ENCODE measurements at places on chromosomes 13 and 19.

- no peak overlapping the region for H3K27ac ChIP-seq
- DNase-seq, result no peak
- H3K36me3 ChIP-seq, result no peaks in the 10 kb centered on the region
- H3K27me3 ChIP-seq, result no peaks in the 10 kb centered on the region
These were observed 43.6 kb downstream of the TEX26 start for GRCh38 chr13:30976025-30976424.

- no peaks in the 10 kb centered on the region for H3K27me3 ChIP-seq
- peak; percentile 12 for DNase-seq
- peaks cover 5% of the 10 kb centered on the region for H3K4me1 ChIP-seq
- H3K36me3 ChIP-seq, result no peaks in the 10 kb centered on the region
- peak within 1 kb of the TSS; percentile 73 for H3K4me3 ChIP-seq
- H3K27ac ChIP-seq, result no peak within 1 kb of the TSS
These were observed at the start of gene ZNF541 for GRCh38 chr19:47573071-47574026. TSS of gene ZNF541 (minus strand) at chr19:47573148. CDS start at chr19:47555856, 17,292 bp downstream.

DNA sequence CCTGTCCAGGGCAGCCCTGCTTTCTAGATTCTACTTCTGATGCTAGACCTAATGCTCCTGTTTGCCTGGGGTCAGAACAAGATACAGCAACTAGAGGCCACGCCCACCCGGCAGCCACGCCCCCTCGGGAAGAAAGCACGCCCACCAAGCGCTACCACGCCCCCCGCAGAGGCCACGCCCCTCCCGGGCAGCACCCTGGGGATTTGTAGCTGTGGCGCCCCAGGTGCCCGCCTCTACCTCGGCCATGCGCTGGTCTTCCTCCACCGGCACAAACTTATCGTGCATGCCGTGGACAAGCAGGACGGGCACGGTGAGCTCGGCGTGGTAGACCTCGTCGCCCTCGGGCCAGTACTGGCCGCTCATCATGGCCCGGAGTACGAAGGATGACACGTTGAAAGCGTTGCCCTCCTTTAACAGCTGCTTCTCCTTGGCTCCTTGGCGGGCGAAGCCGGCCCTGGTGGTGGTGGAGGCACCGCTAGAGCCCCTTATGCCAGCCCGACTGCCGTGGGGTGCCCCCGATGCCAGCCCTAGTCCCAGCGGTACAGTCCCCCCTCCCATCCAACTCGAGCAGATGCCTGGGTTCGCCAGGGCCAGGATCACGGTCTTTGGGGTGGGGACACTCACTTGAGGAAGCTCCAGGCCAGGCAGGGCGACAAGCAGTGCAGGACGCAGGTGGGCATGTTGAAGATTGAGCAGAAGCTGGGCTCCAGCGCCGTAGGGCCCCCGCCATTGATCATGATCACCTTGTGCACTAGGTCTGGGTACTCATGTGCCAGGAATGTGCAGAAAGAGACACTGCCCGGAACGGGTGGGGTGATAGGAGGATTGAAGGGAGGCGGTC lies 9.0 kb downstream of the ABHD8 start:
- H3K27me3 ChIP-seq, result no peaks in the 10 kb centered on the region
- no peak for DNase-seq
- no peaks in the 10 kb centered on the region for H3K36me3 ChIP-seq
- no peak overlapping the region for H3K27ac ChIP-seq
- H3K4me3 ChIP-seq, result no peak overlapping the region
- peaks cover 5% of the 10 kb centered on the region for H3K4me1 ChIP-seq

- peaks cover 47% of the 10 kb centered on the region for H3K36me3 ChIP-seq
- H3K27ac ChIP-seq, result no peak overlapping the region
- H3K4me3 ChIP-seq, result no peak overlapping the region
- H3K27me3 ChIP-seq, result no peaks in the 10 kb centered on the region
These were observed 17.3 kb downstream of the MPND start for GRCh38 chr19:4360641-4361151.

- no peaks in the 10 kb centered on the region for H3K27me3 ChIP-seq
- H3K4me1 ChIP-seq, result no peaks in the 10 kb centered on the region
- H3K36me3 ChIP-seq, result no peaks in the 10 kb centered on the region
These were observed 88.0 kb downstream of the ENOX1 start for GRCh38 chr13:43698758-43699157.

- no peak overlapping the region for H3K27ac ChIP-seq
- peaks cover 3% of the 10 kb centered on the region for H3K4me1 ChIP-seq
- H3K36me3 ChIP-seq, result peaks cover 44% of the 10 kb centered on the region
- H3K4me3 ChIP-seq, result no peak overlapping the region
- no peaks in the 10 kb centered on the region for H3K27me3 ChIP-seq
- DNase-seq, result no peak
These were observed 11.4 kb upstream of the GPI start for GRCh38 chr19:34353546-34353945.

GRCh38 chr13:33649212-33649878 lies 168.6 kb upstream of the RFC3 start:
- H3K36me3 ChIP-seq, result no peaks in the 10 kb centered on the region
- no peak overlapping the region for H3K27ac ChIP-seq
- peaks cover 10% of the 10 kb centered on the region for H3K4me1 ChIP-seq
- DNase-seq, result no peak

- no peak overlapping the region for H3K4me3 ChIP-seq
- no peak for DNase-seq
- H3K4me1 ChIP-seq, result peaks cover 6% of the 10 kb centered on the region
- H3K36me3 ChIP-seq, result peaks cover 13% of the 10 kb centered on the region
- H3K27ac ChIP-seq, result no peak overlapping the region
- H3K27me3 ChIP-seq, result no peaks in the 10 kb centered on the region
These were observed 3.2 kb downstream of the MYPOP start for GRCh38 chr19:45899253-45899652.

DNA sequence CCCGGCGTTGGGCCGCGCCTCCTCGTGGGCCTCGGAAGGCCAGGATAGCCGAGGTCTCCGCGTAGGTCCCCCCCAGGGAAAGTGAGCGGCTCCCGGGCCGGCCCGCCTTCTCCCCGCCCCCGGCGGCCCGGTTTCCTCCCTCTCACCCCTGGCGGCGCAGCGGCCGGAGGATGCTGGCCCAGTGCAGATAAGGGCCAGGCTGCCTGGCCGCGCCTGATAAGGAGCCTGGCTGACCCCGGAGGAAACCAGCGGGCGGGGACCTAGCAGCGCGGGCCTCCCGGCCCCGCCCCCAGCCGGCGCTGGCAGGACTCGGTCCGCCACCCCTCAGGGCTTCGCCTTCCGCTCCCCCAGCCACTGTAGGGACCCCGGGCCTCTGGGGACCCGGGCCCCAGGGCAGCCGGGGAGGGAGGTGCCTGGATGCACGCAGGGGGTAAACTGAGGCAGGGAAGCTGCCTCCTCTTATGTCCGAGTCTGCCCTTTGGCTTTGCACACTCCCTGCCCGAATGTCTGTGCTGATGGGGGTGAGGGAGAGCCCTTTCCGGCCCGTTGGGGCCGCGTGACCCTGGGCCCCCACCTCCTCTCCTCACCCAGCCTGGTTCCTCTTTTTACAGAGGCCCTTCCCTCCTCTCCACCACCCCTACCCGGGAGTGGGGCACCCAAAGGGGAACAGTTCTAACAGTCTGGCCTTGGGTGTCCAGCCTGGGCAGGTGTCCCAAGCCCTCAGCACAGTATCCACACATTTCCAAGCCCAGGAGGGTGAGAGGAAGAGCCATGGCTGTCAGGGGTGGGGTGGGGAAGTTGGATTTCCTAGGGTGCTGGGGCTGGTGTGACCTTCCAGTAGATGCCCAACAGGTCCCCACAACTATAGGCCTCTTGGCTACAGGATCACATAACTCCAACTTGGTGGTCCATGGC lies at the start of gene LYL1:
Gene LYL1, minus strand, starts transcription at position 193 of the 915 bp plus-strand sequence. CDS start 1,687 bp downstream, outside the sequence.
- no peak for DNase-seq
- peaks cover 43% of the 10 kb centered on the region for H3K4me1 ChIP-seq
- no peaks in the 10 kb centered on the region for H3K36me3 ChIP-seq
- no peaks in the 10 kb centered on the region for H3K27me3 ChIP-seq
- H3K4me3 ChIP-seq, result peak within 1 kb of the TSS; percentile 65

- DNase-seq, result no peak
- H3K27me3 ChIP-seq, result no peaks in the 10 kb centered on the region
- H3K4me3 ChIP-seq, result no peak overlapping the region
- no peaks in the 10 kb centered on the region for H3K36me3 ChIP-seq
- H3K4me1 ChIP-seq, result no peaks in the 10 kb centered on the region
These were observed 5.8 kb downstream of the CPAMD8 start for GRCh38 chr19:17020823-17021222.

- H3K27ac ChIP-seq, result no peak overlapping the region
- no peaks in the 10 kb centered on the region for H3K27me3 ChIP-seq
- no peak overlapping the region for H3K4me3 ChIP-seq
- DNase-seq, result no peak
- H3K4me1 ChIP-seq, result no peaks in the 10 kb centered on the region
These were observed 14.9 kb upstream of the SLITRK5 start for GRCh38 chr13:87656306-87656705.

GRCh38 chr19:18750295-18750970 lies 40.7 kb downstream of the COMP start:
- peaks cover 12% of the 10 kb centered on the region for H3K36me3 ChIP-seq
- no peaks in the 10 kb centered on the region for H3K27me3 ChIP-seq
- no peak overlapping the region for H3K27ac ChIP-seq
- H3K4me3 ChIP-seq, result no peak overlapping the region
- H3K4me1 ChIP-seq, result no peaks in the 10 kb centered on the region

DNA sequence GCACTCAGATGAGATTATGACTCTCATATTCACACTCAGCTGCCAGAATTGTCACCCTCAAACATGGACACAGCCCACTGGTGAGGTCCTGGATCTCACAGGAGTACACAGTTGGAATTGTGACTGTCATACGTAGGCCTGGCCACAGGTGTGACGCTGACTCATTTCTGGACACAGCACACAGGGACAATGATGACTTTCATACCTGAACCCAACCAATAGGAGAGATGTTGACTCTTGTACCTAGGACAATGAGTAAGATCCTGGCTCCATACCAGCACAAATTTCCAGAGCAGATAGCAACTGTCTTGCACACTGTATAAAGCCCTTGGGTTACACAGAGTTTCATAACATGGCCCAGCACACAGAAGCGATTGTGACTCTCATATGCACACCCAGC lies 46.4 kb downstream of the ZNF85 start:
- no peak overlapping the region for H3K27ac ChIP-seq
- no peaks in the 10 kb centered on the region for H3K4me1 ChIP-seq
- no peak for DNase-seq
- no peaks in the 10 kb centered on the region for H3K27me3 ChIP-seq
- no peak overlapping the region for H3K4me3 ChIP-seq
- no peaks in the 10 kb centered on the region for H3K36me3 ChIP-seq

DNA sequence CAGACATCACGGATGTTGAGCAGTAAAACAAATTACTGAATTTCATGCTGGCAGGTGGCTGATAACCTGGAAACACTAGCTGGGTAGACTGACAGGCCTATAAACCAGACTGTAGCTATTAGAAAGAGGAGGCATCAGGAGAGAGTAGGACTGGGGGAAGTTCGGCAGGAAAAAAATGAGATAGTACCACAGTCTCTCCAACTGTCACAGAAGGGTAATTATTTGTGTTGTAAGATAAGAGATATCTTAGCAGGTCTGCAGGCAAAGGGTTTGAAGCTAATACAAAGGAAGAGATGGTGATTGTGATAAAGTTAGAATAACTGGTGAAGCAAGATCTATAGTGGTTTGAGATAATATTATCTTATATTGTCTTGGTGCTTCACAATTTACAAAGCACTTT lies 41.7 kb downstream of the MIPEP start:
- no peak for DNase-seq
- H3K27ac ChIP-seq, result no peak overlapping the region
- no peaks in the 10 kb centered on the region for H3K4me1 ChIP-seq

- H3K27me3 ChIP-seq, result no peaks in the 10 kb centered on the region
- DNase-seq, result no peak
- H3K36me3 ChIP-seq, result peaks cover 16% of the 10 kb centered on the region
These were observed 14.6 kb downstream of the GNA11 start for GRCh38 chr19:3108775-3109174.

- no peaks in the 10 kb centered on the region for H3K36me3 ChIP-seq
- DNase-seq, result no peak
- no peak overlapping the region for H3K27ac ChIP-seq
- no peak overlapping the region for H3K4me3 ChIP-seq
- no peaks in the 10 kb centered on the region for H3K27me3 ChIP-seq
These were observed 176.1 kb downstream of the TM9SF2 start for GRCh38 chr13:99677116-99677951.

DNA sequence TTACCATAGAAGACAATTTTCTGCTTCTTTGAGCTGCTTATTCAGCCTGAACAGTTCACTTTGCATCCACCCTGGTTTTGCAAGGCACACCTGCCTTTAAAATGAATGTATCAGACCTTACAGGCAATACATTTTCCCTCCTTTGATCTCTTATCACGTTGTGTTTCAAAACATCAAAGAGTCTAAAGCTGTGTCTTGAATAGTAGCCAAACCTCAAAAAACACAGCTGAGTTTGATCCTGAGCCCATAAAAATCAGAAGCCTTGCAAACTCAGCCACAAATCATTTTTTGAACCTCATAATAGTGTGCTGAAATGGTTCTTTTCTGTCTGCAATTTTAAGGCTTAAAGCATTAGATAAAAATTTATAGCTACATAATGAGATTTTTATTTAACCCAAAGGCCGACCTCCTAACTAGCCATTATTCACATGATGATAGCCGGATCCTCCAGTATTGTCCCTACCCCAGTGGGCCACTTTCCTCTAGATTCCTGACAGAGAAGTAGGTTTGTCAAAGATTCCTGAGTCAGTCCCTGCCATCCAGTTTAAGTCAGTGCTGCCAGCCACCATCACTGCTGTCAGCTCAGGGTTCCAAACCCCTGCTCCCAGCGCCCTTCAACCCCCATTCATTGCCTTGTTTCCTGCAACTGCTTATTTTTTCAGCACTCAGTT lies 71.8 kb downstream of the CAB39L start:
- peaks cover 31% of the 10 kb centered on the region for H3K4me1 ChIP-seq
- H3K4me3 ChIP-seq, result no peak overlapping the region
- no peak for DNase-seq
- H3K27me3 ChIP-seq, result no peaks in the 10 kb centered on the region
- H3K27ac ChIP-seq, result peak overlapping the region; percentile 3

GRCh38 chr19:28066161-28066560 lies 1146.8 kb downstream of the UQCRFS1 start:
- no peaks in the 10 kb centered on the region for H3K27me3 ChIP-seq
- no peak for DNase-seq
- H3K27ac ChIP-seq, result no peak overlapping the region
- no peak overlapping the region for H3K4me3 ChIP-seq
- H3K36me3 ChIP-seq, result no peaks in the 10 kb centered on the region

Data from thoracic aorta (tissue), 2 donors.